ENCODE measurements at places on chromosomes 5 and 9.

DNA sequence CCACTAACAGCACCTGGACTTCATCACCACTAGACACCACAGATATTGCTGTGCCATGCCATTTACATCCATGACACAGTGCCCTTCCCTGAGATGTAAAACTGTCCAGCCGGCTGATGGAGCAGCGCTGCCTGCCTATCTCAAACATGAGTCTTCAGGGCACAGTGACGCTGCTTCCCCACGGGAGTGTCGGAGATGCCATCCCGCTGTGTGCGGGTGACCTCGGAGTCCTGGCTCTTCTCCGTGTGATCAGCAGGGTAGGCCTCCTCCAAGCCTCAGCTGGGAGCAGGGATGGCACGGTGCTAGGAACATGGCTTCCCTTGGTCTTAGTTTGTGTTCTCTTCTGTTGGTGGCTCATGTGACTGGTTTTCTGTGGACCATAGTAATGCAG lies 130.3 kb upstream of the FAM120A start:
- no peak for DNase-seq

- DNase-seq = no peak
Measured at GRCh38 chr5:58924306-58924705, 341.4 kb downstream of the RAB3C start.

GRCh38 chr5:143019157-143019556 lies 249.0 kb downstream of the ARHGAP26 start:
- no peak for DNase-seq

GRCh38 chr9:20702570-20702969 lies 18.5 kb downstream of the FOCAD start:
- DNase-seq = no peak

- no peak for DNase-seq
Measured at GRCh38 chr5:64165160-64165499, 513 bp upstream of the RNF180 start.

All from suprapubic skin (tissue), 4 donors.